ENCODE measurements at places on chromosomes 12 and 14. TPM values are rescaled to one million over a fixed set of nuclear protein-coding genes. Genes with fewer than 3 reads are reported as not detected.

Gene SP1
- total RNA-seq: 76.1 TPM

Gene GPR132
- 9.1 TPM for total RNA-seq

Gene KRT6C
- 257 TPM for total RNA-seq

Gene C12orf50
- total RNA-seq: not detected

Gene INF2
- total RNA-seq: 49.1 TPM

Gene HAL
- 0.74 TPM for total RNA-seq

Gene TMEM132C
- total RNA-seq: 20.6 TPM

Gene INSM2
- total RNA-seq: 0.98 TPM

Gene ATL1
- total RNA-seq: 6.9 TPM

DNA sequence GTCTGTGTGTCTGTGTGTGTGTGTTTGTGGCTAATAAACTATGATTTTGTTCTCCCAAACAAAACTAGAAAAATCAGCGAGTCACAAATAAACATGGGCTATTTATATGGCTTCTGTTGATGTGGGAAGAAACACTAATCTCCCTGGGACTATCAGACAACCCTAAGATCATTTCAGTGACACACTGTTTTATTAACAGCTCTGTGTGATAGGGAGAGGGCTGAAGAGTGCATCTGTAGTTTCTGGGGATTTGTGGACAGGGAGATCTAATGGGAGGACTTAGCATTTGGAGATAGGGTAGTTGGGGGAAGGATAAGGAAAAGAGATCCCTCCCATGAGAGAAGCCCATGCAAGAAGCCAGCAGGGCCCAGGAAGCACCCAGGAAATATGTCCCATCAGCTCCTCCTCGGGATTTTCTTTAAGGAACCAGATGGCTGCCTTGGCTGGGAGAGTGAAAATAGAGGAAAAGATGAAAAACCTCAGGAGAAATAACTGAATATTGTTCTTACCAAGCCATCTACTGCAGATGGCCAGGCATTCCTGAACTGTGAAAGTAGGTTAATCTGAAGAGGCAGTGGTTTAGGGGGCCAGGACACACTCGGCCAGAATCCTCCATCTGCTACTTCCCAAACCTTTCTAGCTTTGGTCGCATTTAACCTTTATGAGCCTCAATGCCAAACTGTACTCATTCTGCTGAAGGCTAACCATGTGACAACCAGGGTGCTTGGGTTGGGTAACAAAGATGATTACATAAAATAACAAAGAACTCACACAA, 253.4 kb downstream of the BTG1 start:
- no peak overlapping the region for H3K4me3 ChIP-seq
- H3K36me3 ChIP-seq: no peaks in the 10 kb centered on the region
- DNase-seq: no peak
- no peak overlapping the region for H3K27ac ChIP-seq

DNA sequence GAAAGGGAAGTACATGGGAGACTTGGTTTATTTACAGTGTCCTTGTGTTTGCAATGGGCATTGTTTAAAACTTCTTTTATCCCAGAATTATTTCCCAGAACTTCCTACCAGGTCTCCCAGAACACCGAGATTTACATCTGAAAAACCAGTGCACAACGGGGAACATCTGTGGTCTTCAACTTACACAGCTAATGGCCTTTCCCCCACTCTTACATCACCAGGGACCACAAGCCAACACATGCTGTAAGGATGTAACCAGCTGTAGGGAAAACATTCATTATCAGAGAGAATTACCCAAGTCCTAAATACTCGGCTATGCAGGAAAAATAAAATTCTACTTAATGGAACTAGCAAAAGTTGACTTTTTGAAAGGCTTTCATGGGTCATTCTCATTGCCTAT, 267.6 kb downstream of the DUSP6 start:
- no peak overlapping the region for H3K4me3 ChIP-seq
- no peak overlapping the region for H3K27ac ChIP-seq
- no peaks in the 10 kb centered on the region for H3K4me1 ChIP-seq
- no peaks in the 10 kb centered on the region for H3K27me3 ChIP-seq
- no peak for DNase-seq
- no peaks in the 10 kb centered on the region for H3K36me3 ChIP-seq

DNA sequence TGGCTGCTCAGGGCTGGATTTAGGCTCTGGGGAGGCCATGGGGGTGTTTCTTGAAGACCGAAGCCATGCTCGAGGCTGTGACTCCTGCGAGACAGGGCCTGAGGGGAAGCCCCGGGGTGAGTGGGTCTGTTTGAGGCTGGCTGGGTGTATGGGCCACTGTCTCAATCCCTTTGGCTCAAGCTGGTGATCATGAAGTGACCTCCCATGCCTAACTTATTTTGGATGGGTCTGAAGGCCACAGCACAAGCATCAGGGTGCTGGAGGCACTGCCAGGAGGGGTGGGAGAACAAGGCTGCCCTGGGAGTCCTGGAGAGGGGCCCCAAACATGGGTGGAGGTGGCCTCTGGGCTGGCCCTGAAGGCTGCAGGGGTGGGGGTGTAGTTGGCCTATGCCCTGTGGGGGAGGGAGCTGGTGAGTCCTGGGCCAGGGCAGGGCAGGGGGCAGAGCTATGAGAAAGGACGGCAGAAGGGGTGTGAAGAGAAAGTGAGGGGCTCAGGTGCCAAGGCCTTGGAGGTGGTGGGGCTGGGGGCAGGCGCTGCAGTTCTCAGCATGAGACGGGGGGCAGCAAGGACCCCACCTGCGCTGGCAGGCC, 100.9 kb downstream of the KIF26A start:
- no peak for DNase-seq
- H3K4me3 ChIP-seq: no peak overlapping the region

GRCh38 chr12:63294327-63294632, 143.3 kb upstream of the AVPR1A start:
- no peaks in the 10 kb centered on the region for H3K4me1 ChIP-seq
- no peaks in the 10 kb centered on the region for H3K27me3 ChIP-seq
- H3K27ac ChIP-seq: no peak overlapping the region

GRCh38 chr12:91009319-91009950, 4.7 kb upstream of the EPYC start:
- no peaks in the 10 kb centered on the region for H3K36me3 ChIP-seq
- H3K27ac ChIP-seq: no peak overlapping the region
- H3K27me3 ChIP-seq: no peaks in the 10 kb centered on the region
- no peak for DNase-seq

DNA sequence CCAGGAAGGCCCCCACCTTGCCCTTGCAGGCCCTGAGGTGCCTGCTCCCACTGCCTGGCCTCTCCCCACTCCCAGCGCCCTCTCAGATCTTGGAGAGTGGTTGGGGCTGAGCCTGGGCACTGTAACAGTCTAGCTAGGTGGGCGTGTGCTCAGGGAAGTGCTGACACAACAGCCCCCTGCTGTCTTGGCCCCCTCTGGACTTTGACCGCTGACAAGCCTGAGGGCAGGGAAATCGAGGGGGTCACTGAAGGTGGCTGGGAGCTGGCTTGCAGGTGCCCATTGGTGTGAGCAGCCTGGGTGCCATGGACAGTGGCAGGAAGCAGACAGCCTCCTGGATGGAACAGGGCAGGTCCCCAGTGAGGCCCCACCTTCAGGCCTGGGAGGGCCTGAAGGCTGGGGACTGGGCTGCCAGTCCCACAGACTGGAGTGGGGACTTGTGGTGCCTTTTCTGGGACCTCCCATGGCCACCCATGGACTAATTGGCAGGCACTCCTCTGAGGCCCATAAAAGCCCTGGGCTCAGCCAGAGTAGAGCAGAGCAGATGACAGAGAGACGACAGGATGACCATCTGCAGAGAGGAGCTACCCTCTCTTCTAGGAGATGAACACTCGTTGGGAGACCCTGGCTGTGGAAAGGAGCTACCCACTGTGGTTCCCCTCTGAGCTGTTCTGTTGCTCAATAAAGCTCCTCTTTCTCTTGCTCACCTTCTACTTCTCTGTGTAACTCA, 158.6 kb upstream of the SLC38A2 start:
- no peak for DNase-seq
- no peaks in the 10 kb centered on the region for H3K27me3 ChIP-seq
- H3K27ac ChIP-seq: no peak overlapping the region
- H3K4me3 ChIP-seq: no peak overlapping the region

DNA sequence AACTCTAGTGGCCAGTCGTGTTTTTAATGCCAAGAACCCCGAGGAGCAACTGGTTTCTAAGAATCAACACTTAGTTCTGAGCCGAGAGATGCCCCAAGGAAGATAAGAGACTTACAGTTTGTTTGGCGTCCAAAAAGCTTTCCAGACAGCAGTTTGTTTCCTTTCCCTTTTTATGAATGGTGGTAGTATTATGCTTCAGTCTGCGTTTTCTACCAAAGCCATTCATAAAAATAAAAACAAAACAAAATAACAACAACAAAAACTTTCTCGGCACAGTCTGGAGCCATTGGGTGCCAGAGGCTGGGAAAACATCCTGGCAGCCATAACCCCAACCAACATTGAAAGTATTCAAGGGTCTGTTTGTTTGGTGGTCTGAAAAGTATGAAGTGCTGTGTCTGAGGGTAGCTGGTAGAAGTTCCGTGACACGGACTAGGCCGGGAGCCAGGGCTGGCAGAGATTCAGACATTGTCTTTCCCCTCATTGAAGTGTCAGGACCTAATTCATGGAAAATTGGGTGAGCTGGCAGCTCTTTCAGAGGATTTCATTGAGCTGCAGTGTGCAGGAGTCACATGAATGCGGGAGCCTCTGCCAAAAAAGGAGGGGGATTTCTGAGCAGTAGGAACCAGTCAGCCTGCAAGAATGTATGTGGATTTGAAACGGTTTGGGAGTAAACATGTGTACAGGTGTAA, 124.2 kb downstream of the HMGA2 start:
- H3K27me3 ChIP-seq: no peaks in the 10 kb centered on the region
- no peak for DNase-seq
- H3K4me1 ChIP-seq: peaks cover 16% of the 10 kb centered on the region
- H3K4me3 ChIP-seq: no peak overlapping the region
- H3K27ac ChIP-seq: no peak overlapping the region

- no peak overlapping the region for H3K4me3 ChIP-seq
- no peak overlapping the region for H3K27ac ChIP-seq
- no peaks in the 10 kb centered on the region for H3K36me3 ChIP-seq
- H3K4me1 ChIP-seq: no peaks in the 10 kb centered on the region
- no peaks in the 10 kb centered on the region for H3K27me3 ChIP-seq
- DNase-seq: no peak
Measured at GRCh38 chr14:63949696-63950095, 96.9 kb downstream of the SYNE2 start.

- peaks cover 20% of the 10 kb centered on the region for H3K4me1 ChIP-seq
- peak overlapping the region; percentile 92 for H3K27ac ChIP-seq
Measured at GRCh38 chr12:57611827-57612710, 834 bp downstream of the ARHGEF25 start.

- no peaks in the 10 kb centered on the region for H3K36me3 ChIP-seq
- no peaks in the 10 kb centered on the region for H3K27me3 ChIP-seq
- no peaks in the 10 kb centered on the region for H3K4me1 ChIP-seq
Measured at GRCh38 chr12:100472325-100472724, 1.3 kb upstream of the NR1H4 start.

DNA sequence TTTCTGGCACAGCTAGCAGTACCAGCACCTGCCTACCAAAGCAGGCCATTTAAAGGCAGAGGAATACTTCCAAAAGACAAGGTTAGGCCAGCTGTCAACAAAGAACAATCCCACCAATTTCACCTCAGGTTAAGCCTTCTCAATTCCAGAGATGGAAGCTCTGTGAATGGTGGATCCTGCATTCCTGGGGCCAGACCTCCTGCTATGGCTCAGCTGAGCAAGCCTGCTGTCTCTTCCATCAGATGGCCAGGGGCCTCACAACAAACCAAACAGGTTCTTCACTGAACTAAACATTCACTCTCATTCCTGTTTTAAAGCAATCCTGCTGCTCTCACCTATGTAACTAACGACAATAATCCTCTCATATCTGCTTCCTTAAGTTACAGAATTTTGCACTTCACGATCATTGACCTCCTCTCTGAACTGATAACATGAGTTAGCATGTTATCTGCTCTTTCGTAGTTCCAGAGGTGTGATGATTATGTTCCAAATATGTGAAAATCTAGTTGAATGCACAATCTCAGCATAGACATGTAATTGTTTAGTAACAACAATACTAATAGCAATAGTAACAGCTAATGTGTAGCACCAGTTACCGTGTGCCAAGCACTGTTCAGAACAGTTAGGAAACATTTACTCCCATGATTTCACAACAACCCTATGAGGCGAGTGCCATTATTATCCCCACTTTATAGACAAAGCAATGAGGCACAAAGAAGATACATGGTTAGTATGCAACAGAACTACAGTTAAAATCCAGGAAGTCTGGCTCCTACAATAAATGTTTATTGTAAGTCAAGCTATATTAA, 73.2 kb downstream of the SLC2A13 start:
- no peak overlapping the region for H3K27ac ChIP-seq
- no peaks in the 10 kb centered on the region for H3K36me3 ChIP-seq
- H3K27me3 ChIP-seq: no peaks in the 10 kb centered on the region
- no peak overlapping the region for H3K4me3 ChIP-seq
- H3K4me1 ChIP-seq: no peaks in the 10 kb centered on the region

GRCh38 chr14:88023658-88024187, 18.8 kb downstream of the GPR65 start:
- H3K27ac ChIP-seq: no peak overlapping the region
- no peaks in the 10 kb centered on the region for H3K4me1 ChIP-seq
- H3K36me3 ChIP-seq: no peaks in the 10 kb centered on the region
- H3K27me3 ChIP-seq: no peaks in the 10 kb centered on the region
- no peak overlapping the region for H3K4me3 ChIP-seq
- DNase-seq: no peak

DNA sequence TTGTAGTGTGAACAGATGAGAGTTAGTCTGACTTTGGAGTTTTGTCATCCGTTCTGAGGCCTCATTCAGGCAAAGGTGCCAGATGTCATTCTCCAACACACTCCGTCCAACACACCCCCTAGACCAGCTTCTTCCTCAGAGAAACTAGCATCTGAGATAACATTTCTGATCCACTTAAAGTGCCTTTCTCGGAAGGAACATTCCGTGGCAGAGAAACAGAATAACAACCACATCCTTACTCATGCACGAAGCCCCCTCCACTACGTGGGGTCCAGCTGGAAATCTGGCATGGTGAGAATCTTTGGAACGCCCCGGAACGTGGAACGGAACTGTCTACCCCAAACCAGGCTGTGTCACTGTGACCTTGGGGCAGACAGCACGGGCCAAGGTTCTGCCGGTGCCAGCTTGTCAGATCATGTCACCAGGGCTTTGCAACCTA, 17.0 kb upstream of the BCL7A start:
- DNase-seq: no peak
- H3K4me1 ChIP-seq: peaks cover 25% of the 10 kb centered on the region
- H3K4me3 ChIP-seq: peak overlapping the region; percentile 10

- H3K4me1 ChIP-seq: no peaks in the 10 kb centered on the region
- no peak overlapping the region for H3K27ac ChIP-seq
- no peak overlapping the region for H3K4me3 ChIP-seq
- H3K36me3 ChIP-seq: no peaks in the 10 kb centered on the region
- no peak for DNase-seq
Measured at GRCh38 chr14:57492859-57493258, 798 bp downstream of the CCDC198 start.

- H3K27me3 ChIP-seq: no peaks in the 10 kb centered on the region
- peaks cover 22% of the 10 kb centered on the region for H3K4me1 ChIP-seq
- H3K27ac ChIP-seq: no peak overlapping the region
- no peaks in the 10 kb centered on the region for H3K36me3 ChIP-seq
Measured at GRCh38 chr14:64614166-64614565, 64.4 kb downstream of the PPP1R36 start.
